Aorta (tissue), 5 donors: ENCODE measurements at places on chromosomes 5 and 9. TPM values are rescaled to one million over a fixed set of nuclear protein-coding genes. Genes with fewer than 3 reads are reported as not detected.

The TESK1 gene
- total RNA-seq: 58.2 TPM

The CDC14B gene
- total RNA-seq: 27.9 TPM

The COL23A1 gene
- 0.36 TPM for total RNA-seq

The HNRNPH1 gene
- total RNA-seq: 680 TPM

- no peak overlapping the region for H3K27ac ChIP-seq
- no peak overlapping the region for H3K4me3 ChIP-seq
- DNase-seq: no peak
- no peaks in the 10 kb centered on the region for H3K27me3 ChIP-seq
- H3K4me1 ChIP-seq: no peaks in the 10 kb centered on the region
These were observed 43.0 kb upstream of the CDH12 start for GRCh38 chr5:22896152-22896551.

DNA sequence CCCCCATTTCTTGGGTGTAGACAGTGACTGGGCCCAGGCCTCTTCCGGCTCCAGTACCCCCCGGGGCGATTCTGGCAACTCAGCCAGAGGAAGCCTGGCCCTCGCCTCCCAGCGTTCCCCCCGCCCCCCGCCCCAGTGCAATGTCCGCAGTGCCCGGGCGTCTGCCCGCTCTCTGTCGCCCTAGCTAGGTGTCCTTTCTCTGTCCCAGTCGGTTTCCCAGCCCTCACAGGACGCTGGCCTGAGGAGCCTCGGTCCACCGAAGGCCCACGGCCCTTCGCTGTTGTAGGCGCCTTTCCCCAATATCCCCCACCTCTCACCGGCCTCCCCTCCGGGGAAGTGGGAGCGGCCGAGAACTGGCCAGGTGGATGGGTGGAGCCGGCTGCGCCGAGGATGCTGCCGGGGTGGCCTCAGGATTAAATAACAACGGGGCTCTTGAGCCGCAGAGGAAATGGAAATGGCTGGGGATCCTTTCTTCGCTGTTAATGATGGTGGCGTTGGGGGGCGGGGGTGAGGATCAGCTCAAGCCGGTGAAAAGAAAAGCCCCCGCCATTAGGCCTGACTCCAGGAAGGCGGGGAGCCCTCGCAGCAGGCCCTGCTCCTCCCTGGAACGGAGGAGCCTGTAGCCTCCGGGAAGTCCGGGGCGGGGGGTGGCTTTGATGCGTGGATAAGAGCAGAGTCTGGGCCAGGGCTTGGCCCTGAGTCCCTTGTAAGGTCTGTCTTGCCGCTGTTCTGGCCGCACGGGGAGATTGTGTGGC lies 1.1 kb upstream of the SPRY4 start:
- no peaks in the 10 kb centered on the region for H3K27me3 ChIP-seq
- no peak for DNase-seq
- peak overlapping the region; percentile 35 for H3K27ac ChIP-seq
- no peaks in the 10 kb centered on the region for H3K36me3 ChIP-seq
- H3K4me1 ChIP-seq: peaks cover 3% of the 10 kb centered on the region
- H3K4me3 ChIP-seq: peak overlapping the region; percentile 29

DNA sequence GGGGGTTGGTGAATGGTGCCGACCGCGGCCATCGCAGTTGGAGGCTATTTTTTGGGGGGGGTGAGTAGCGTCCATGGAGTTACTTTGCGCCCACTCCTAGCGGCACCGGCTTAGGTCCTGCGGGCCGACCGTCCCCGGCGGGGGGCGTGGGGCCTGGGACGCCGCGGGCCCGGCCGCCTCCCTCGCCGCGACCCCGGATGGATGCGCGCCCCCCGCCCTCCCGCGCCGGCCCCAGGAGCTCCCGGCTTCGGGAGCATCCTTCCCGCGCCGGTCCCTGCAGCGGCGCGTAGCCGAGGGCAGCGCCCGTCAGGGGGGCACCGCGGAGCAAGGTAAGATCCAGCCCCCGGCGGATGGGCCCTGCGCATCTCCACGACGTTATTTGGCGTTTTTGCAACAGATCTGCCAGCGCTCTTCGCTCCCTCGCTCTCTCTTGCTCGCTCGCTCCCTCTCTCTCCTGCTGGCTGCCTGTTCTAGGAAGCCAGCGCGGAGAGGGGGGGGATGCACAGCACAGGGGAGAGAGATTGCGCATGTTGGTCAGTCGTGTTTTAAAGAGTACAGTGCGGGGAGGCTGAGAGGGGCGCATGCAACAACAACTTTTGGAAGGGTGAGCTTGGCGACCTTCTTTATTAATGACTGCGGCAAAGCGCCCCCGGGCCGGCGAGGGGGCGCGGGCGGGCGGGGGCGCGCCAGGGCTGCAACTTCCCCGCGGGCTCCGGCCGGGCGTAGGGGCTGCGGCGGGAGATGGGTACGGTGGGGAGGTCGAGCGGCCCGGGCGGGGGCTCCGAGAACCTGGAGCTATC lies 413 bp downstream of the JADE2 start:
- peak overlapping the region; percentile 71 for H3K27ac ChIP-seq
- peaks cover 7% of the 10 kb centered on the region for H3K4me1 ChIP-seq
- H3K27me3 ChIP-seq: no peaks in the 10 kb centered on the region
- peak; percentile 89 for DNase-seq
- H3K4me3 ChIP-seq: peak overlapping the region; percentile 86

- H3K36me3 ChIP-seq: no peaks in the 10 kb centered on the region
- H3K4me3 ChIP-seq: peak overlapping the region; percentile 77
- no peaks in the 10 kb centered on the region for H3K27me3 ChIP-seq
- H3K27ac ChIP-seq: peak overlapping the region; percentile 68
- H3K4me1 ChIP-seq: peaks cover 10% of the 10 kb centered on the region
These were observed 743 bp downstream of the NR3C1 start for GRCh38 chr5:143402553-143403333.

DNA sequence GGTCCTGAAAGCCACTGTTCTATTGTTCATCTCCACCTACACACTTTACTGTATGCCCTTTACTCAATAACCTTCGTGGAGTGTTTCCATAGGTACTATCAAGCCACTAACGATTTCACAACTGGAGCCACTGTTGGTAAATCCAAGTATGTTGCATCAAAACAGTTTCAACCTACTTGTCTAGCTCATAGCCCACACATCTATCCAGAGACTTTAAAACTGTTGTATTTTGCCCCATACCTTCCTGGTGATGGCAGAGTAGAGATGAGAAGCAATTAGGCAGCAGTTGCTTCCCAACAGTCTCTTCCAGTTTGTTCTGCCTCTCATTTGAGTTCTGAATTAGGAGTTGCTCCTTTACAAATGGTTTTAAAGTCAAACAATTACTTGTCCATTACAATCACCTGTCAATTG lies 607 bp downstream of the FAXDC2 start:
- no peaks in the 10 kb centered on the region for H3K4me1 ChIP-seq
- peak overlapping the region; percentile 76 for H3K4me3 ChIP-seq
- H3K27ac ChIP-seq: peak overlapping the region; percentile 79
- DNase-seq: no peak
- H3K36me3 ChIP-seq: no peaks in the 10 kb centered on the region

- H3K4me1 ChIP-seq: no peaks in the 10 kb centered on the region
- no peaks in the 10 kb centered on the region for H3K36me3 ChIP-seq
- no peaks in the 10 kb centered on the region for H3K27me3 ChIP-seq
- H3K27ac ChIP-seq: no peak overlapping the region
- H3K4me3 ChIP-seq: no peak overlapping the region
These were observed 57.2 kb upstream of the PPARGC1B start for GRCh38 chr5:149672701-149673476.

DNA sequence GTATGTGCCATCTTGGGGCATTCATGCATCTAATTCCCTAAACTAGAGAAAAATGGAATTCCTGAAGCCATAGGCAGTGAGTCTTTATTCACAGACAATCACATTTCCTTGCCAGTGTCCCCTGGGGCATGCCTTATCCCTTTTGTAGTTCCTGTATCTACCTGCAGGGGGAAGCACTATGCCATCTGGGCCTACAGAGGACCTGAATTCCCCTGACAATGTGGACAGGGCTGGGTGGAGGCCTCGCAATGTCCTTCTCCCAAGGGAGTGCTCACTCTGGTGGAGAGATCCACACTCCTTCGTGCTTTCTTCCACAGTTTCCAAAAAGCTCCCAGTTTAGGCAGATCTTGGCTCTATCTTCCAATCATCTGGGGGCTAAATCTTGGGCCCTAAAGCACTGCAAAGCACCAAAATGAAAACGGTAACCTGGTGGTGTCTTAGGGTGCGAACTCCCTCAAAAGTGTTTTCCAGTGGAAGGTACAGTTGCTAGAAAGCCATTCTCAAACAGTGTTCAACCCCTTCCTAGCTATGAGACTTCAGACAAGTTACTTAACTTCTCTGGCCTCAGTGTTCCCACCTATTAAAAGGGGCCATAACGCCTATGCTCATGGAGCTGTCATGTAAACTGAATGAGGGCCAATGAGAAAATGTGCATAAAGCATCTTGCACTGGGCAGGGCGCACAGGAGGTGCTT lies 17.5 kb downstream of the WHRN start:
- H3K4me3 ChIP-seq: no peak overlapping the region
- no peaks in the 10 kb centered on the region for H3K36me3 ChIP-seq
- no peaks in the 10 kb centered on the region for H3K27me3 ChIP-seq
- H3K27ac ChIP-seq: no peak overlapping the region

DNA sequence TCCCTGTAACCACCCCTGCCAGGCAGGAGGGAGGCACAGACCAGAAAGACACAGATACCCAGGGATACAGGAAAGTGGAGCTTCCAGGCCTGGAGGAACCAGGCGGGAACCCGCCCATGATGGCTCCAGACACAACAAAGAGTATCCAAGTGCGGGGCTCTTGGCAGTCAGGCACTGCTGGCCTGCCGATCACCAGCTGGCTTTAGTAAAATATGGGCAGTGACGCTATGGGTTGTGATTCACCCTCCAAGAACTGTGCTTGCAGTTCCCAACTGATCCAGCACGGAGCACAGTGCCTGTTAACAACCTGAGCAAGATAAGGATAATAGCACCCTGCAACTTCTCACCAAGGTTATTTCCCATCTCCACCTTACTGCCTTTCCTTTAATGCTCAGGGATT lies 463.3 kb downstream of the IRX1 start:
- H3K36me3 ChIP-seq: no peaks in the 10 kb centered on the region
- H3K4me3 ChIP-seq: no peak overlapping the region
- H3K4me1 ChIP-seq: no peaks in the 10 kb centered on the region

GRCh38 chr5:175849153-175849552 lies 22.2 kb upstream of the CPLX2 start:
- H3K27ac ChIP-seq: no peak overlapping the region
- no peaks in the 10 kb centered on the region for H3K27me3 ChIP-seq
- no peak for DNase-seq
- no peak overlapping the region for H3K4me3 ChIP-seq

GRCh38 chr5:127010362-127010761 lies 20.0 kb downstream of the MARCHF3 start:
- DNase-seq: no peak
- H3K27ac ChIP-seq: no peak overlapping the region
- H3K27me3 ChIP-seq: no peaks in the 10 kb centered on the region
- H3K4me3 ChIP-seq: no peak overlapping the region

- H3K36me3 ChIP-seq: no peaks in the 10 kb centered on the region
- DNase-seq: no peak
- no peaks in the 10 kb centered on the region for H3K4me1 ChIP-seq
These were observed 187.4 kb downstream of the AGTPBP1 start for GRCh38 chr9:85554349-85554748.

- no peak overlapping the region for H3K4me3 ChIP-seq
- no peaks in the 10 kb centered on the region for H3K4me1 ChIP-seq
- no peaks in the 10 kb centered on the region for H3K36me3 ChIP-seq
- no peak overlapping the region for H3K27ac ChIP-seq
- DNase-seq: no peak
- H3K27me3 ChIP-seq: no peaks in the 10 kb centered on the region
These were observed 27.7 kb upstream of the BARHL1 start for GRCh38 chr9:132554755-132555154.
